ENCODE measurements at places on chromosomes 2 and 18.

- DNase-seq = no peak
Observed at GRCh38 chr2:1866402-1867111, 122.2 kb upstream of the PXDN start.

GRCh38 chr2:58122540-58122939, 75.9 kb downstream of the VRK2 start:
- no peak for DNase-seq

- no peak for DNase-seq
Observed at GRCh38 chr2:71129902-71130151, 202 bp downstream of the MCEE start.

DNA sequence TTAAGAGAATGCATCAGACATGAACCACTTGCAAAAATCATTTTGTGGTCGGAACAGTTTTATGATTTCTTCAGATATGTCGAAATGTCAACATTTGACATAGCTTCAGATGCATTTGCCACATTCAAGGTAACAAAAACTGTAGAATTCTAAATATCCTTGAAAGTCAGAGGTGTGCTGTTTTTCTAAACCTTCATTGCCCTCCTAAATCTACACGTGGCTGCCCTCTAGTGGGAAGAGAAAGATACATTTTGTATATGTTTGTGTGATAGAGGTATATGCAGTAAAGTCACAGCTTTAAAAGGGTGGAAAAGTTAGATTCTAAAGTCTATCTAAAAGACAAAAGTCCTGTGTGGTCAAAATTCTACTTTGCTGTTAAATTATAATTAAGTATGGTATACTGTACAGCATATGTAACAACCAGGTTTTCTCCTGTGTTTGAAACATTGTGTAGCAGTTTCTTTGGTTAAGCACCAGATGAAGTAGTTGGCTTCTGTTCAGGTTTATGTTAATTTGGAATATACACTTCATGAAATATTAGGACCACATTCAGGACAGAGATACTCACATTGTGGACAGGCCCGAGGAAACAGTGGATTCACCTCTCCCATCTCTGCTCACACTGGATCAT, 65.9 kb upstream of the ITM2C start:
- no peak for DNase-seq

DNA sequence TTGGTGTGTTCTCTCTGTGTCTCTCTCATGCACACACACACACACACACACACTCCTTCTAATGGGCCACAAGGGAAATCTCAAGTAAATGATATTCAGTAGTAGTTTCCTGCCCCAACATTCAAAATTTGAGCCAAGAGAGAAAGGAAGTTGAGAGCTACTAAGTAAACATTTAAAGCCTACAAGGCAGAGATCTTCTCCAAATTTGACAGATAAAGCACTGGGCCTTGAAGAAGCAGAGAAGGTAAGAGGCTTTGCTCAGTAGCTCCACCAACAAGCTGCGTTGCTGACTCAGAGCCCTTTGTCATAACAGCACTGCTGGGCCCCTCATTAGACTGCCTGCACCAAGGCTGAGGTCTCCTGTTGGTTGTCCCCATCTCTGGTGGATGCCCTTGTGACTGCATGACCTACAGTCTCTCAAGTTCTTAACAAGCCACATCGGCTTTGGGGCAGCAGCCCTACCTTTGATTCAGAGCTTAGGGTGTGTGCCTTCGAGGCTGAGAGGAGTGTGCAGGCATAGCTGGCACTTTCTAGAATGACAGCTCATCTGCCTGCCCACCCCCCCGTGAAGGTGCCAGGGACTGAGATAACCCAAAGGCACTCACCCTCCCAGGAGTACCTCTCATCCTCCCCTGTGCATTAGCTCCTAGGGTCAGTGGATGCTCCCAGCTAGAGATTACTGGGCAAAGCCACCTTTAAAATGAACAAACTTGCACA, 32.3 kb upstream of the NEB start:
- DNase-seq = no peak

DNA sequence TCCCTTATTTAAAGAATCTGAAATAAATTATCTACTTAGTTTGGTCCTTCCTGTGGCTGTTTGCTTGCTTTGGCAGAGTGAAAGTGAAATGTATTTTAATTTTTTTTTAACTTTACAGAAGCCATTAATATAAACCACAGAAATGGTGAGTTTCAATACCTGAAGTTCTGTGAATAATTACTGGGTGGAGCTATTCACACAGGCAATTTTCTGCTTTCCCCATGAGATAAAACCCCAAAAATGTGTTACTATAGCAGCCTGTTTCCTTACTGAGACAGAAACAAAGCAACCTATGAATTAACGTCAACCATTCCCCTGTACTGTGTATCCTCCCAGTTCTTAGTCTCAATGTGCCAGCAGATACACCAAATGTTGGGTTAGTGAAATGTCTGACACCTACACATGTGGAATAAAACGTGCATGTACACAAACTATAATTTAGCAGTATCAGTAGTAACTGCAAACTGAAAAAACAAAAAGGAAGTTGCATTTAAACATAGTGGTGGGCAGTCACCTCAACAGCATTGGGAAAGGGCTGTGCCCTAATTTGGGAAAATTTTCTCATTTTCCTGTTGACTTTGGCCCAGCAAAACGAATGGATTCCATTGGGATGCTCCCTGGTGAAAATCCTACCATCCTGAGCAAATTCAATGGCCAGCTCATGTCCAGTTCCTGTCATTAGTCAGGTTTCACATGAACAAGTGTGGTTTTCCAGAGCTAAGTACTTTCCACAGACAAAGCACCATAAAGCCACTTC, 73.1 kb upstream of the RMDN2 start:
- DNase-seq = no peak

- DNase-seq = no peak
Observed at GRCh38 chr2:240739797-240740196, 48.1 kb downstream of the AQP12A start.

- no peak for DNase-seq
Observed at GRCh38 chr18:26021061-26021754, 69.2 kb downstream of the SS18 start.

- no peak for DNase-seq
Observed at GRCh38 chr2:205556841-205557539, 125.3 kb upstream of the NRP2 start.

DNA sequence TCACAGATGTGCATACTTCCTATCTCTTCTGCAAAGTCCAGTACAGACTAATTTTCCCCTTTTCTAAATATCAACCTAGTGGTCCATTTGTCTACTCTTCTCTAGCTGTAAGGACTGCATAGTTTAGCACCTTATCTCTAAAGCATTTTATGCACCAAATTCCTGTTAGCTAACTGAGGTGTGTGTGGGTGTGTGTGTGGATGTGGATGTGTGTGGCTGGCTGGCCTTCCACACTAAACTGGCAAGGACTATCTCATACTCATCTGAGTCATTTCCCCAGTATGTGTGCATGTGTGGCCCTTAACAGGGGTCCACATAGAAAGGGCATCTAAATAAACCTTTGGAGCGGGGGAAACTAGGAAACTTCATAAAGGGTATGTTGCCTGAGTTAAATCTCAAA, 139.6 kb downstream of the TTC32 start:
- DNase-seq = no peak

DNA sequence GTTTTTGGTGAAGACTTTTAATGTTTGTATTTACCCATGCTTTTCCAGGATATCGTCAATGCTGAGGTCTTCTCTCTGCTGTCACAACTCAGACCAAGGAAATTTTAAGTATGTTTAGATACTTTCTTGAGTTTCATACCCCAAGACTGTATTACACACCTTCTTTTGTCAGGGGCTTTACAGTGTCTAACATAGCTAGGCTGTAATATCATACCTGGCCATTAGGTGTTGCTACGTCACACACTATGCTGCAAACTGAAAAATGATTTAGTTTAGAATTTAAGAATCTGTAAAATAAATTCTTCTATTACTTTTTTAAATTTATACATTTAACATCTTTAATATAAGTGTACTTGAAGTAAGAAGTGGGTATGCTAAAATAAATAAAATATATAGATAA, 358.4 kb upstream of the NRP2 start:
- no peak for DNase-seq

DNA sequence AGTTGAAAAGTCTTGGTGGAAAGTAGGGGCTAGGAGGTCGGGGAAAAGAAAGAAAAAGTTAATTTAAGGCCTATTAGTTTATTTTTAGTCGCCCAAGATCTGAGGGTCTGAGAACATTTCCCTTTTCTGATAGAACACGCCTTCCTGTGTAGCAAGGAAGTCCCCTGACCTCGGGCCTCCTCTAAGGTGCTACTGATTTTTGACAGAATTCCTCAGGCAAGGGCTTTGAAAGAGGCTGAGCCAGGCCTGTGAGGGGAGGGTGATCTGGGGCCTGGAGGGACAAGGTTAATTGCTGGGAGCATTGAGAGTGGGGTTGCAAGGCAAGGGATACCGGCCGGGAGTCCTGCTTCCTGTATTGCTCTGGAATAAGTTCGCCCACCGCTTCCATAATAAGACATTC, 131.4 kb upstream of the MYCN start:
- DNase-seq = no peak

DNA sequence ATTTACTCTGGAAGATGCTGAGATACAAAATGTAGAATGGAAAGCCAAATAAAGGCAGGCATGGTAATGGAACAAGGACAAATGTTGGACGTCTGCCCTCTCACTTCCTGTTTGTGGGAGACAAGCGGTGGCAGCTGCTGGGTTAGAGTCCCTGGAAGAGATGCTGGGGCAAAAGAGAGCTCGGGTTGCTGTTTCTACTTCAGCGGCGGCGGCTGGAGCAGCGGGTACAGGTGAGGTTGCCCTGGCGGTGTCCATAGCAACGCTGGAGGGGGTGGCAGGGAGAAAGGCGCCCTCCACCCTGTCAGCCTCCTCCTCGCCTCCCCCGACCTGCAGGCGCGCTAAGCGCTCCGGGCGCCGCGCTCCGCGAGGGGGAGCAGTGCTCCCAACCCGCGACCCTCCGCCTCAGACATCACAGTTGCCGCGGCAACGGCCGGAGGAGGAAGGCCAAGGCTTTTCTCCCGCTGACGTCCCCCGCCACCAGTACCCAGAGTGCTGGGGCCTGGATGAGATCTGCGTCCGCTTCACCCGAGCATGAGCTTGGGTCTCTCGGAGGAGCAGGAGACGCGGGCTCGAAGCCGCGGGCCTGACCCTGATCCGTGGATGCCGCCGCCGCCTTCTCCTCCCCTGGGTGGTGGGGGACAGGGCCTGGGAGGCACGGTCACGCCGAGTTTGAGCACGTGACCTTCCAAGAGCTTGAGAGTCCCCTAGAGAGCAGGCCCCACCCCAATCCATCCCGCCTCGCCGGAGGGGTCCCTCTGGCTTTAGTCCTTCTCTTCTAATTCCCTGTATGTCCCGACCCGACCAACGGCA, 65.6 kb downstream of the NOL4 start:
- DNase-seq = no peak

GRCh38 chr2:143068509-143068908, 60.7 kb upstream of the ARHGAP15 start:
- no peak for DNase-seq

DNA sequence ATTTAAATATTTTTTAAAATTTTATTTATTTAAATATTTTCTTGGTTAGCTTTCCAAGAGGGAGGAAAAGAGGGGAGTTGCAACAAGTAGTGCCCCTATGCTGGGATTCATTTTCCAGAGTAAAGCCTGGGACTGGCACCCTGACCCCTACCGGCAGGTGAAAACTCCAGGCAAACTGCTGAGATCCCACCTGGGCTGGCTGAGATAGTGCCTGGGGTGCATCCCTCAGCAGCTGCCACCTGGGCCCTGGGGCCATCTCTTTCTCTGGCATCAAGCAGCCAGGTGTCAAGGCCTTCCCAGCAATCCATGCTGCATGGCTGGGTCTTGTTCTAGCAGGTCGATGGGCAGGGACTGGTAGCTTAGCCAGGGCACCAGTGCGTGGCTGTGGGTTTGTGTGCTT, 6.6 kb downstream of the SIX2 start:
- DNase-seq = no peak

- no peak for DNase-seq
Observed at GRCh38 chr2:227125506-227125905, 38.5 kb downstream of the COL4A4 start.

- DNase-seq = no peak
Observed at GRCh38 chr2:86333378-86333777, 4.0 kb downstream of the REEP1 start.

GRCh38 chr2:30236591-30237238, 5.4 kb downstream of the LBH start:
- DNase-seq = no peak

- DNase-seq = no peak
Observed at GRCh38 chr2:211756266-211756665, 782.3 kb downstream of the ERBB4 start.

DNA sequence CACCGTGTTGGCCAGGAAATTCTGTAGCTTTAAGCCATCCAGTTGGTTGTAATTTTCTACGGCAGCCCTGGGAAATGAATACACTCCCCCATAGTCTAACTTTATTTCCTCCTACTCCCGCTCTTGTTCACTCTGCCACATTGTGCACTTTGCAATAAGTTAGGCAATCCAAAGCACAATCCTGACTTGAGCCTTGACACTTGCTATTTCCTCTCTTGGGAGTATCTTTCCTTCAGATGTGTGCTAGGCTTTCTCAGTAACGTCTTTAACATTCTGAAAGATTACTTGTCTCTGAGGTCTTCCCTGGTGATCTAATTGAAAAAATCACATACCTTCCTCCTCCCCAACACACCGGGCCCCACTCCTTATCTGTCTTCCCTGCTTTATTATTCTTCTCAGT, 65.9 kb upstream of the RAB27B start:
- DNase-seq = no peak

- DNase-seq = no peak
Observed at GRCh38 chr2:48525269-48525943, 4.5 kb upstream of the STON1 start.

- no peak for DNase-seq
Observed at GRCh38 chr2:236503100-236503499, 66.5 kb upstream of the ACKR3 start.

DNA sequence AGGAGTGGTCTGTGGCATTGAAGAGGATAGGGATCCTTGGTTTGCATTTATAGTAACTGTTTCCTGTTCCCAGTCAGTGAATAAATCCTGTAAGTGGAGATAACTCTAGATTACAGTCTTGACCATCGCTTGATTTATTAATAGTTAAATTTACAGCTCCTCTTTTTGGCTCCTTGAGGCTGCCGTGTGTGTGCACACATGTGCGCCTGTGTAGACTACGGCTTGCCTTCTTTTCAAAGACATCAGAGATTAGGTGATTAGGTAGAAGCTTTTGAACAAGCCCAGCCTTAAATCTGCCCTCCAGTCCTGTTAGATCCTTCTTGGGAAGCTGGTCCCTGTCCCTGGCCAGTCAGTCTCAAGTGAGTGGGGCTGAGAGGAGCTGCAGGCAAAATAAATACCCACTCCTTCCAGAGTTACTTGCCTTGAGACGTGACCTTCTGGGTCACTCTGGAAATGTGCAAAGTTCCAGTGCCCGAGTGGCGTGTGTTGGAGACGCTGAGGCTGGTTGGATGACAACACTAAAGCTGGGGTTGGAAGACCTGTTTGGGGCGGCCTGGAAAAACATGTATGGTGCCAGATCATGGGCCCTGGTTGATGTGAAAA, 32.0 kb downstream of the TCF7L1 start:
- DNase-seq = no peak

DNA sequence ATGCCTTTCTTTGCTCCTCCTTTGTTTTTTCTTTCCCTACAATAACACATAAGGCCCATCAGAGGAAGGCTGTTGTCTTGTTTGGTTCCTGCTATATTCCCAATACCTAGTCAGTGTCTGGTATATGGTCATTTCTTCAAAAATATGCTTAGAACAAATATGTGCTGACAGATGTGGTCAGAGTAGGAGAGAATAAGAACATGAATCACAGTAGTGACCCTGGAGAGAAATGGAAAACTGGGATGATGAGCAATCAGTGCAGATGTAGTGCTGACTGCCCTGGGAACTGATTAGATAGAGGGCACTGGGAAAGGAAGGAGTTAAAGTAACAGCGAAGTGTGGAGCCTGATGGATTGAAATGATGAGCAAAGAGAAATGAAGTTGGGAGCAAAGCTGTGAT, 189.4 kb upstream of the LHCGR start:
- DNase-seq = no peak

- no peak for DNase-seq
Observed at GRCh38 chr2:156779416-156780120, 343.4 kb downstream of the GPD2 start.
